ENCODE measurements at places on chromosomes 6 and 20.

- no peak for DNase-seq
Observed at GRCh38 chr6:72374857-72375256, 247.0 kb upstream of the KCNQ5 start.

- DNase-seq = no peak
Observed at GRCh38 chr6:17390276-17390675, 3.1 kb upstream of the CAP2 start.

DNA sequence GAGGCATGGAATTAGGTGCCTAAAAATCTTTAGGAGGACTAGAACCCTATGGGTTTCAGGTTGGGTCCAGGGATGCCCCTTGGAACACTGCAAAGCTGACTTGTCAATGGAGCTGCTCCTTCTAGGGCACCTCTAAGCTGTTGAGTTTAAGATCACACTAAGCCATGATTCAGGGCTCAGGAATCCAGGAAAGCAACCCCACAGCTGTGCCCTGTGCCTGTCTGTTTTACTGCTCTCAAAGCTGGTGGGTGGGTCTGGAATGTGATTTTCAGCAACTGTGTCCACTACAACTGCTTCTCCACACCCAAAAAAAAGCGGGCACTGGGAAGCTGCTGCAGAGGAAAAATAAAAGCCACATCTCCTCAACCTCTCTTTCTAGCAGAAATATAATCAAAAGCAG, 310.4 kb upstream of the MOCS1 start:
- no peak for DNase-seq

GRCh38 chr6:25113436-25113835, 165.7 kb upstream of the CARMIL1 start:
- no peak for DNase-seq

DNA sequence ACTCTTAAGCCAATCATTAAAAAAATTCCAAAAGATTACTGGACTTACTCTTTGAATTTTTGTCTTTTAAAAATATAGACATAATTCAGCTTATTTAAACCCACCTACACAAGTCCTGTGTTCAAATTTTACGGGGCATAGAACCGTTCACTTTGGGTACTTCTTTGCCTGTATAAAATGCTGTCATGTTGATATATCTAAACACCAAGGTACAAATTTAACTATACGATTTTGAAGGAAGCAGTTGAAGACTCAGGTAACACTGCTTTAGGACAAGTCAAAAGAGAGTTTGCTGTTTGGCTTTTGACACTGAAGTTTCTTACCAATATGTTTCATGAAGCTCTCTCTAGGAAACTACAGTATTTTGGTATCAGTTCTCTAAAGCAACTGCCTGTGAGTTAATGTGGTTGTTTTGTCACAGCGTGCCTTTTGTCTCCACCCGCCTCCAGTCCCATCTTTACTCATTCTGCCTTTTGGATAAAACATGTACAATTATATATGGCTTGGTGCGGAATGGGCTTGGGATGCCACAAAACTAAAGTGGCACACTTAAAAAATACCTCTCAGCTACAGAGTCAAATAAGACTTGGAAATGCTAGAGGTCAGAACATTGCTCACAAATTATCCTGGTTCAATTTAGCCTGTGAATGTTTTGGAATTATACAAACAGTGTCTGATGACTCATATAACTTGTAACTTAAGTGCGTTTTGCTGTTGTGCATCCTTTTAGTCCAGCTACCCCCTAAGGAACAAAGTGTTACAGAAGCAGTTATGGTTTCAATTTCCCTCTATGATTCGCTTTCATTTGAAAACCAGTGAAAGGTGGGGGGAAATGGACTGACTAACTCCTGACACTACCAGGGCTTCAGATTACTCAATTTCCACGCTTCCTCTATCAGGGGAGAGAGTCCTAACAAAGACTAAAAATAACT, 38.7 kb downstream of the RGS17 start:
- DNase-seq = no peak
